ENCODE measurements at places on chromosomes 11 and 22.

DNA sequence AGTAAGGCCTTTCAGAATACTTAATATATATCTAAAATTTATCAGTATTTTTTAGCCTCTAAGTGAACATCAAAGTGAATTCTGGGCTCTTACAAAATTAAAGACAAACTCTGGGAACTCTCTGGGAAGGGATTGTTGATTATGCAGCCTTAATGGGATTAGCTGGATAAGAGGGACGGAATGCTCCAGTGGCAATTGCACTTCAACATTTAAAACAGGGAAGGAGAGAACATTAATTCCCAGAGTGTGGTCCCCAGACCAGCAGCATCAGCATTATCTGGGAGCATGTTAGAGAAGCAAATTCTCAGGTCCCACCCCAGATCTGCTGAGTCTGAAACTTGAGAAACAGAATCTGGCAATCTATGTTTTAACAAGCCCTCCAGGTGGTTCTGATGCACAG lies 46.5 kb downstream of the POLD3 start:
- H3K4me3 ChIP-seq = no peak overlapping the region
- H3K4me1 ChIP-seq = peaks cover 19% of the 10 kb centered on the region
- no peak overlapping the region for H3K27ac ChIP-seq
- no peaks in the 10 kb centered on the region for H3K27me3 ChIP-seq

GRCh38 chr11:43919852-43920597 lies 22.4 kb upstream of the C11orf96 start:
- H3K27me3 ChIP-seq = no peaks in the 10 kb centered on the region
- DNase-seq = peak; percentile 87
- no peak overlapping the region for H3K4me3 ChIP-seq
- H3K27ac ChIP-seq = peak overlapping the region; percentile 66
- peaks cover 3% of the 10 kb centered on the region for H3K36me3 ChIP-seq

GRCh38 chr11:65121865-65122696 lies at the start of the genes FAU and MRPL49:
Gene FAU, minus strand, starts transcription at chr11:65122134. Its CDS starts 321 bp downstream, at chr11:65121813.
Gene MRPL49, plus strand, starts transcription at chr11:65122321. Its CDS starts 26 bp downstream, at chr11:65122347.
- H3K27ac ChIP-seq = peak within 1 kb of the TSS; percentile 82
- H3K36me3 ChIP-seq = peaks cover 42% of the 10 kb centered on the region
- H3K4me3 ChIP-seq = peak within 1 kb of the TSS; percentile 74
- no peaks in the 10 kb centered on the region for H3K4me1 ChIP-seq
- peak; percentile 96 for DNase-seq

GRCh38 chr11:61418136-61418535 lies 11.6 kb downstream of the CPSF7 start:
- H3K4me1 ChIP-seq = no peaks in the 10 kb centered on the region
- H3K36me3 ChIP-seq = peaks cover 66% of the 10 kb centered on the region
- no peak overlapping the region for H3K27ac ChIP-seq
- no peaks in the 10 kb centered on the region for H3K27me3 ChIP-seq
- no peak overlapping the region for H3K4me3 ChIP-seq
- DNase-seq = peak; percentile 20

GRCh38 chr11:111977146-111978027 lies 40.2 kb downstream of the DIXDC1 start:
- no peaks in the 10 kb centered on the region for H3K27me3 ChIP-seq
- H3K4me3 ChIP-seq = peak overlapping the region; percentile 91
- H3K27ac ChIP-seq = peak overlapping the region; percentile 79
- peaks cover 4% of the 10 kb centered on the region for H3K36me3 ChIP-seq

DNA sequence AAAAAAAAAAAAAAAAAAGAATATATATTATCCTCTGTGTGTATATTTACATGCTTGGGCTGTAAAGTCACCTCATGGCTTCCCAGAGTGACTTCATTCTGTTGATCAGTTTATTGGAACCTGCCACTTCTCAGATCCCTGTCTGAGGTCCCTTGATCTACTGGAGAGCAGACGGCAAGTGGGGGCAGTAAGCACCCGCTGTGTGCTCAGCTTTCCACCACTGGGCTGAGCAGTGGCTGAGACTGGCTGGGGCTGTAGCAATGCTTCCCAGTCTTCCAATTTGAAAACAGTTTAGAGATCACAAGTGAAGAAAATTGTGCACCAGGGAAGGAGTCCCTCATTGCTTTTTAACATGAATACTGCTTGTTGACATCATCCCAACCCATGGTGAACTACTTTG lies 6.9 kb upstream of the RBM4B start:
- no peak overlapping the region for H3K4me3 ChIP-seq
- no peaks in the 10 kb centered on the region for H3K4me1 ChIP-seq
- DNase-seq = no peak
- no peak overlapping the region for H3K27ac ChIP-seq
- no peaks in the 10 kb centered on the region for H3K27me3 ChIP-seq
- H3K36me3 ChIP-seq = 0 out of 2 replicates have a peak, but pooled peaks cover 1% of the 10 kb centered on the region

DNA sequence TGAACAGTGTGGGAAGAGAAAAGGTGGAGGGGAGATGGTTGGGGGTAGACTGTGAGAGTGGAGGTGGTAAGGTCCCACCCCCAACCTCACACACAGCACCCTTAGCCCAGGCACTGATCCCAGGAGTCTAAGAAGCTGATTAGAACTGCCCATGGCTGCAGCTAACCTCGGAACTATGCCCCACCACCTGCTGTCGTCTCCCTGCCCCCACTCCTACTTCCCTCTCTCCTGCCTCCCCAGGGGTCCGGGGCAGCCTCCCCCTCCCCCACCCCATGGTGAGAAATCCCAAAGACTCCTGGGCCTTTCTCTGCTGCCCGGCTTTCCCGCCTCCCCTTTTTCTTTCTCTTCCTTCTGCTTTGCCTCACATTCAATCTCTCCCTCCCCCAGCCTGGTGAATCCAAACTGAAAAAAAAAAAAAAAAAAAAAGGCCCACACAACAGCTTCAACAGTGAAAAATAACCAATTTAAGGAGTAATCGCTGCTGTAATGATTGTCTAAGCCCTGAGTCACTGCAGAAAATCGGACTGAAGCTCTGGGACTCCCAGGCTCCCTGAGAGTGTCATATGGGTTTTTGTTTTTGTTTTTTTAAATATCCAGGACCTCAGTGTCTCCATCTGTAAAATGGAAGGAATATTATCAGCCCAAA lies 9.6 kb upstream of the TP53I11 start:
- H3K36me3 ChIP-seq = no peaks in the 10 kb centered on the region
- no peak for DNase-seq
- H3K27me3 ChIP-seq = peaks cover 32% of the 10 kb centered on the region
- H3K4me3 ChIP-seq = no peak overlapping the region
- H3K27ac ChIP-seq = no peak overlapping the region
- H3K4me1 ChIP-seq = peaks cover 3% of the 10 kb centered on the region

DNA sequence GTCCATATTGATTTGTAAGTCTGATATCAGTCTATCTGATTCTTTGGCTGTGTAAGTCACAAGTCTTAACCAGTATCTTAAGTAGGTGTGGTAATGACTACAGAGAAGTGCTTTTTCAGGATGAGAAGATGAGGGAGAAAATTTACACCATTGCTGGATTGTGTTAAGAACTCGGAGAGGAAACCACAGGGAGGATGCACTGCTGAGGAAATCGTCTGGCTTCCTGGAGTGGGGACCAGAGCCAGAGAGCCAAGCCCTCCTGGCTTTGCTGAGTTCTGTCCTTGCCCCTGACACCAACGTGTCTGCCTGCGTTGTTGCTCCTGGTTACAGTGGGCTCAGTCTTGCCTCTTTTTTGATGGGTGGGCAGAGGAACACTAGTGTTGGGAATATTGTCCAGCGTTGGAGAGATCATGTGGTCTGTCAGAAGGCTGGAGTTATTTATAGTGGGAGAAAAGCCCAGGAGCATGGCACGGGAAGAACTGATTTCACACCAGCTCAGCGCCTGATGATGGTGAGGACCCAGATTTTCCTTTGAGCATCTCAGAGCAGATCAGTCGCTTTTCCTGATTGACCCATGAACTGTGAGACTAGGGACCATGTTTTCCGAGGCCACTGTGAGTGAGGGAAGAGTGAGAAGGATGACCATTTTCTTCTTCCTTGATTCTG lies 29.6 kb downstream of the MARK2 start:
- H3K4me1 ChIP-seq = peaks cover 16% of the 10 kb centered on the region
- H3K36me3 ChIP-seq = peaks cover 4% of the 10 kb centered on the region
- DNase-seq = no peak
- no peaks in the 10 kb centered on the region for H3K27me3 ChIP-seq
- H3K4me3 ChIP-seq = no peak overlapping the region

DNA sequence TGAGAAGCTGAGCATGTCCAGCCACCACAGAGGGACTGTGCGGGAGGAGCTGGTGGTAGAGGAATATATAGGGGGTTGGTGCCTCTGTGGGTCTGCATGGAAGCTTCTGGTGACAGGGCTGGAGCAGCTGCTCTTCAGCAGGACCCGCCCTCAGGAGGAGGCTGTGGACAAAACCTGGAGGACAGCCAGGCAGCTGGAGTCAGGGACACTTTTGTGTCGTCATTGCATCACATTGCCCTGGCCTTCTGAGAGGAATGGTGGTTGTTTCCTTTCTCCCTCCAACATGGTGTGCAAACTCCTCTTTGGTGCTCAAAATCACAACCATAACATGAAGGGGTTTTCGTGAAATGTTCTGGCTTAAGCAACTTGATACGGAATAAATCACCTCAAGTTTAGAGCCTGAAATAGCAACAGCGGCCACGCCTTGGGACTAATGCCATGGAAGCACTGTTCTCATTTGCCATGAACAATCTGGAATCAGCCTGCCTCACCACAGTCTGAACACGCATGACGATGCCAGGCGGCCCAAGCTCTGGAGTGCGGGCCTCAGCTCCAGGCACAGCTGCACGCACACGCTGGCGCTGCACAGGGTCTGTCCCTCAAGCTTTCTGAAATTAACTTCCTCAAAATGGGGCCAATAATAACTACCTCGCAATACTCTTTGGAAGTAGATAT lies 17.1 kb upstream of the CSRP3 start:
- H3K4me1 ChIP-seq = no peaks in the 10 kb centered on the region
- H3K27ac ChIP-seq = no peak overlapping the region
- no peak overlapping the region for H3K4me3 ChIP-seq
- H3K36me3 ChIP-seq = no peaks in the 10 kb centered on the region

DNA sequence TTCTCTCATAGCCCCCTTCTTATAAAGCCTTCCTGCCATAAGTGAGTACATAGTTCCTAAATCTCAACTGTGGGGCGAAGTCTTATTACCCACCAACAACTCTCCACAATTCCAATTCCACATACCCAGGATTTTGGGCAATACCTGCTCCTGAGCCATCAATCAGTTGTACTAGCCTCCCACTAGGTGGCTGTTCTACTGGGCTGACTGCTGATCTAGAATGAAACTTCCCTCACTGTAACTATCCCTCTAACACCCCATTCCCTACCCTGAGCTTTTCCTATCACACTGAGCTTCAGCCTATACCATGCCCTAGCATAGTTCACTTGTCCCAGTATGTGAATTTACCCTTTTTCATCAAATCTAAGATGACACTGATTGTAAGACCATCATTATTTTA lies 52.5 kb downstream of the RRAS2 start:
- H3K36me3 ChIP-seq = no peaks in the 10 kb centered on the region
- peaks cover 7% of the 10 kb centered on the region for H3K4me1 ChIP-seq
- no peak for DNase-seq
- H3K4me3 ChIP-seq = no peak overlapping the region

DNA sequence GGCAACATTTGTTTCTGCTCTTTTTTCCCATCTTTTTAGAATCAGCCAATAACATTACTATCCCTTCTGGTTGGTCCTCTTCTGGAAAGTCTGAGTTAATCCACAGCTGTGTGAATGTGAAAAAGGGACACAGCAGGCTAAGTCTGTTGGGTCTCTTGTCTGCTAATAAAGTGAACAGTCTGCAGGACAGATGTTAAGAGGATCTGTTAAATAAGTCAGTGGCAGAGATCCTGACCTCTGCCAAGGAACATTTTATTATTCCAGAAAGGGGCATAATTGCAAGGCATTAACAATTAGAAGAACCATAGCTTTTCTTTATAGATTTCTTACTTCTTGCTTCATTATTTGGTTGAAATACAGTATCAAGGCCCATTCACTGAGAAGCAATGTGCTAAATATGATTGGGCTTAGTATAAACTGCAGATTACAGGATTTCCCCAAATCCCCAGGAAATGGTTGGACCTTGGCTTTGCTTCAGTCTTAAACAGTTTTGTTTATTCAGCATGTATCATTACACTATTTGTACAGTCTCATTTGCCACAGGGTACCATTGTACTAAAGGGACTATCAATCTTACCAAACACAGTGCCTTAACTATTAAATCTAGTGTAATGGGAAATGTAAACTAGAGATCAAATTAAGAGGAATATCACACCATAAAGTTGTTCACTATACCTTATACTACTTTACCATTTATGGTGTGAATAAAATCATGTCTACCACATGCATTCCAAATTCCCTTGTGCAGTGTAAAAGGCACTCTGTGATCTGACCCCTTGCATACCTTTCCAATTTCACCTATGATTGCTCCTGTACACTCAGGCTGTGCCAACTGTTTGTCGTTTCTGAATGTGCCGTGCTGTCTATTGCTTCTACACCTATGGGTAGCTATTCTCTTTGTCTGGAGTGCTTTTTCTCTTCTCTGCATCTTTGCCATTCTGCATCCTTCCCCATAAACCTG lies 274.0 kb downstream of the SOX6 start:
- H3K27ac ChIP-seq = no peak overlapping the region
- DNase-seq = peak; percentile 13
- H3K27me3 ChIP-seq = no peaks in the 10 kb centered on the region
- H3K4me3 ChIP-seq = no peak overlapping the region
- H3K36me3 ChIP-seq = no peaks in the 10 kb centered on the region

DNA sequence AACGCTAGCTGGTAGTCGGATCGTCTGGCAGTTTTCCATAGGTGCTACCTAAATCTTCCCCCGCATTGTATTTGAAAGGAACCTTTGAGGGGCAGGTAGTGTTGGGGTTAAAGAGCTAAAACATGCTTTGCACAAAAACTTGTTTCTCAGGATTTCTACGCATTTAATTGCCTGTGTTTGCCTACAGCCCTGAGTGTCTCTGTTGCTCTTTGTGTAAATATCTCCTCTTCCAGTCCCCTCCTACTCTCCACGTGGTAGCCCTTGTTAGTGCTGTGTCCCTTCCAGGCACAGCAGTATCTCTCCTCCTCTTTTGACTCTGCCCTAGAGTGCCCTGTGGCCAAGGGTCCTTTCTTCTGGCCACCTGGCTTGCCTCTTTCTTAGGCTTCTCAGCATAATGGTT lies 81.7 kb downstream of the BARX2 start:
- DNase-seq = no peak
- H3K4me3 ChIP-seq = no peak overlapping the region
- no peaks in the 10 kb centered on the region for H3K4me1 ChIP-seq
- no peak overlapping the region for H3K27ac ChIP-seq
